ENCODE measurements at places on chromosomes 12 and 14.

DNA sequence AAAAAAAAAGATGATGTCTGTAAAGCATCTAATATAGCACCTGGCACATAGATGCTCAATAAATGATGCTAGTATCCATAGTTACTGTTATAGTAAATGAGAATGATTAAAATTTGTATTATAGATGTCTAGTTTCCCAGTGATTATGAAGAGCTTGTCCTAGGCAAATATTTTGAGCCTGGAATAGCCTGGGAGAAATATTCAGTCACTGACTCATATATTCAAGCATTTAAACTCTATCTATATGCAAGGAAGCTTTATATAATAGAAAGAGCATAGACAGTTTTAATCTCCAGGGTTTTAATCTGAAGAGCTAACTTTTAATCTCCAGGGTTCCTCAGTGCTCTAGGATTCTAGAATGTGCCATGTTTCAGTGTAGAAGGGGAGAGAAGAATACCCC, 91.5 kb upstream of the VASH1 start:
- DNase-seq: peak; percentile 1

GRCh38 chr12:52061470-52062166, 8.2 kb upstream of the ATG101 start:
- DNase-seq: no peak

DNA sequence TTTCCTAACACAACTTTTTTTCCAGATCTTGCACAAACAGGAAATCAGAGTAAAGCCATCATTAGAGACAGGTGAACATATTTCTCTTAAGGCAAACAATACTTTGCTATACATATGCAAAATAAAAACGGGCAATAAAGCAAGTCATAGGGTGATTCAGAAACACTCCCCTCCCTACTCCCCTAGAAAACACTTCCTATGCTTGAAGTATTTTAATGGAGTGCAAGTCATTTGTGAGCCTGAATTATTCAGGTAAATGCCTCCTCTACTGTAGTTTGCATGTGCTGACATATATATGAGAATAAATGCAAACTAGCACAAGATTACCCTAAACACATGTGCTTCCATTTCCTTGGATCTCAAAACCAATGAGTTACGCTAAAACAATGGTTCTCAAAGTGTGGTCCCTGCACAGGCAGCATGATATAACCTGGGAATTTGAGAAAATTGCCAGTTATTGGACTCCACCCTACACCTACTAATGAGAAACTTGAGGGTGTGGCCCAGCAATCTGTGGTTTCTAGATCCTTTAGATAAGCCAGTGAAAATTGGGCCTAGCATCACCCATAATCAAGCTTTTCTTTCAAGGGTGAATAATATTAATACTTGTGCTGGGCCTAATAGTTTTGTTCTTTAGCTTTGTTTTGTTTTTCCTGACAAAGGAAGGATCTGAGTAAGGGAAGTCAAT, 159.7 kb upstream of the BMP4 start:
- no peak for DNase-seq

- DNase-seq: peak; percentile 57
Observed at GRCh38 chr14:86798330-86798729, 1194.7 kb downstream of the GALC start.

DNA sequence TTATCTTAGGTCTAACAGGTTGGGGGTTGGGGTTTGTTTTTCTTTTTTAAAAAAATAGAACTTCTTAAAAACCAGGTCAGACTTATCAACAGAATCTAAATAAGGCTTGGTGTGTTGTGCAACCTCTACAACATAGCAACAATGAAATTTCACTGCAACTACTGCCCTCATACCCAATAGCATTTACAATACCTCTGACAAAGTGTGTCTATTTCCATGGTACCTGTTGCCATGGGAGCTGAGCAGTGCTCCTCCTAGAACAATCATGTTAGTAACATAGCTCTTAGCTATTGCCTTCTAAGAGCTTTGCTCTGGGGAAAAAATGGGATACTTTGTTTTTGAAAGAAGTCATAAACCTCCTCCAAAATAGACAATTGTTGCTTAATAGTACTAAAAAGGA, 103.3 kb upstream of the CCDC175 start:
- DNase-seq: peak; percentile 14

GRCh38 chr12:19039515-19039914, 90.0 kb upstream of the PLEKHA5 start:
- DNase-seq: no peak

DNA sequence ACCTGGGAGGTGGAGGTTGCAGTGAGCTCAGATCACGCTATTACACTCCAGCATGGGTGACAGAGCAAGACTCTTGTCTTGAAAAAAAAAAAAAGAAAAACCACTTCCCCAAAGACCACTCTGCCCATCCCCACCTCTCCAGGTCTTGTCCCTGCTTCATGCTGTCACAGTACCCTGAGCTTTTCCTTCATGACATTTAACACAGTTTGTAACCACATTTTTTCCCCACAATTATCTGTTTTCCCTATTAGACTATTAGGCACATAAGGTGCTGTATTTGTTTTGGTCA, 6.9 kb downstream of the HECTD1 start:
- no peak for DNase-seq

- peak; percentile 72 for DNase-seq
Observed at GRCh38 chr12:121793440-121793837, at the start of gene RHOF. Gene RHOF, minus strand, starts transcription at chr12:121793688. Its CDS starts 55 bp downstream, at chr12:121793633.

- no peak for DNase-seq
Observed at GRCh38 chr14:76007852-76008251, 22.3 kb downstream of the IFT43 start.

GRCh38 chr14:67581643-67582042, 18.4 kb downstream of the PIGH start:
- no peak for DNase-seq

DNA sequence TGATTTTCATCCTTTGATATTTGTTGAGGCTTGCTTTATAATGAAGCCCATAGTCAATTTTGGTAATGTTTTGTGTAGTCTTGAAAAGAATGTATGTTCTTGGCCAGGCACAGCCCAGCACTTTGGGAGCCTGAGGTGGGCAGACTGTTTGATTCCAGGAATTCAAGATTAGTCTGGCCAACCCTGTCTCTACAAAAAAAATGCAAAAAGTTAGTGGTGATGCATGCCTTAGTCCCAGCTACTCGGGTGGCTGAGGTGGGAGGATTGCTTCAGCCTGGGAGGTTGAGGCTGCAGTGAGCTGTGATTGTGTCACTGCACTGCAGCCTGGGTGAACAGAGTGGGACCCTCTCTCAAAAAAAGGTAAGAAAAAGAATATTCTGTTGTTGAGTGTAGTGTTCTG, 10.8 kb downstream of the ETNK1 start:
- DNase-seq: peak; percentile 43

DNA sequence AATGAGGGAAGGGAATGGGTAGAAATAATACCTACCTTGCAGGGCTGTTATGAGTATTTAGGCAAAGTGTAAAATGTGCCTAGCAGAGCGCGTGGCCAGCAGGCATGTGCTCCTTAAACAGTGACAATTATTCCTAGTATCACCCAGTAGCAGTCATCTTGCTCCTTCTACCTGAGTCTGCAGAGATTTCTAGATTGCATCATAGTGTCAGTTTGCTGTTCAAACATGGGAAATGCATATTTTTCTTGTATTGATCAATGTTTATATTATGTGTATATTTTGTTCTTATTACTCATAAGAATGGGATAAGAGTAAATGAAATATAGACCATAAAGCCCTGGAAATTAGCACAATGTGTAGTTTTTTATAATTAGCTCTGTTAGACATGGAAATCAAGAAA, 37.3 kb upstream of the PLEKHG7 start:
- no peak for DNase-seq

DNA sequence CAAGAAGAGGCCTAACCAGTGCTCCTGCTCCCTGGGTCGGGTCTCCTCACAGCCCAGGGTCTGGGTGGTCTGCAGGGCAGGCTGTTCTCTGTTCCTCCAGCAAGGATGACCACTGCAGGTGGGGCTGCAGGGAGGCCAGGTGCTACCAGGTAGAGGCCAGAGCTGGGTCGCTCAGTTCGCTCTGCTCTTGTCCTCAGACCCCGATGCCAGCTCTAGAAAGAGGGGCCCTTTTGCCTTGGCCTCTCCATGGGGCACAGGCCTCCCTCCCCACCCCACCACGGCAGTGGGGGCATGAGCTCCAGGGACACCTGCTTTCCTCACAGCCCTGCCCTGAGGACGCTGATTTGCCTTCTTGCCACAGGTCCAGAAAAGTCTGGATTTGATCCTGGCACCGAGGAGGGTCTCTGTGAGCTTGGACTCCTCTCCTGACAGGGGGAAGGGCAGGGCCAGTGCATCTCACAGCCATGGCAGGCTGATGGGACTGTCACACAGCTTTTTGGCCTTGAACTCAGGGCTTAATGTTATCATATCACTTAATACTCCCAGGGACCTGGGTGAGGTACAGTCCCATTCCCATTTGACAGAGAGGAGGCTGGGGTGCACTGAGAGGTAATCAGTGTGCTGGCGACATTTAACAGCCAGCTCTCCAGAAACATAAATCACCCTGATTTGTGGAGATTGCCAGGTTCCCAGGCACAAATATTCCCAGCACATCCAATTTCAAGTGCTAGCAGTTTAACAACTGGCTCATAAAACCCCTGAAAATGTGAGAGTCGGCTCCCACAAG, 273.0 kb upstream of the SFSWAP start:
- DNase-seq: no peak

DNA sequence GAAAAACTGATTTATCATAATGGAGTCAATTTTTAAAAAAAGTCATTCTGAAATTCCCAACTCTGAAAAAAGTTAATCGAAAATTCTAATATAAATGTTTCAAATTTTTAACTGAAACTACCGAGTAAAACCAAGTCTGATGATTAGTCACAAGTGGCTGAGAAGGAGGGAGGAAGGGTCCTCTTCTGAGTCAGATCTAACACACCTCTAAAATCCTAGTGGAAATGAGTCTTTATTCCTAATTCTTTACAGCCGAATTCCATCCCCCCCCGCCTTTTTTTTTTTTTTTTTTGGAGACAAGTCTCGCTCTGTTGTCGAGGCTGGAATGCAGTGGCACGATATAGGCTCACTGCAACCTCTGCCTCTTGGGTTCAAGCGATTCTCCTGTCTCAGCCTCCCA, 37.9 kb downstream of the RAD9B start:
- no peak for DNase-seq

DNA sequence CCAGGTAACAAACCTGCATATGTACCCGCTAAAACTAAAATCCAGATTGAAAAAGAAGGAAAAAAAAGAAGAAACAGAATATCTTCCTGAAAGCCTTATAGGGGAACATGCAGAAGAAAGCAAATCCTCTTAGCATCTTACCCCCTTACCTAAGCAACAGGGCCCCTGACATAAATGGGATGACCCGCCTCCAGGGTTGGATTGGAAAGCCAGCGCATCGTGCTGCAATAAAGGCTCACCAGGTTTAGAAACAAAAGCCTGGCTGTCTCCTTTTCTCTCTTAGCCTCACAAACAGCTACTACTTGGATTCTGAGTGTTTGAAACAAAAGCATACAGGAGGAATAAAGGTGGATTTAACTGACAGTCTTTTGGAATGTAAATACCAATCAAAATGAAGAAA, 13.8 kb upstream of the ADCK1 start:
- no peak for DNase-seq

GRCh38 chr12:50282721-50283228, 545 bp downstream of the LIMA1 start:
- peak; percentile 43 for DNase-seq

DNA sequence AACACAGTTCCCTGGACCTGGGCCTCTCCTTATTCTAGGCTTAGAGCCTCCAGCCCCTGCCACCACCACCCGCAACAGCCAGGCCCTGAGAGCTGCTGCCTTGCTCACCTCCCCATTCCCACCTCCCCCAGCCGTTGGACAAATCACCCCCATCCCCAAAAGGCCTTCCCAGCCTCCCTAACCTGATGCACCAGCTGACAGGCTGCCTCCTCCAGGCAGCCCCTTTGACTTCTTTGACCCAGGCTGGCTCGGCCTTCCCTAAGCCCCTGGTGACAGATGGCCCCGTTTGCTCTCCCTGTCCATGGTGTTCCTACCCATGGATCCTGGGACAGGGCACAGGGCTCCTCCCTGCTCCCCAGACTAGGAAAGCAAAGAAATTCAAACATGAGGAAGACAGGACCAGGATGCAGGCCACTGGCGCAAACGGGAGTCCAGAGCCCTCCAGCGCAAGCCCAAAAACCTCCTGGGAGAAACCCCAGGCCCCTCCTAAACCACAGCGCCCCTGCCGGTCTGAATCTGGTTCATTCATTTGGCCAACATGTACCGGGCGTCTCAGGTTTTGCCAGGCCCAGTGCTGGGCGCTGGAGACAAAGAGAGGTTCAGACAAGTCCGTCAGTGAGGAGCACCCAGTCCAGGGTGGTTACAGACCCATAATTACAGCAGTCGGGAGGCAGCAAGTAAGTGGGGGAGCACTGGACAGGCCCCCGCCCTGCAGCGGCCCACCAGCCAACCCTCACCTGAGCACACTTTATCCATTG, 2.4 kb downstream of the AKT1 start:
- DNase-seq: no peak

- DNase-seq: no peak
Observed at GRCh38 chr12:93925585-93926205, 222.7 kb upstream of the PLXNC1 start.

DNA sequence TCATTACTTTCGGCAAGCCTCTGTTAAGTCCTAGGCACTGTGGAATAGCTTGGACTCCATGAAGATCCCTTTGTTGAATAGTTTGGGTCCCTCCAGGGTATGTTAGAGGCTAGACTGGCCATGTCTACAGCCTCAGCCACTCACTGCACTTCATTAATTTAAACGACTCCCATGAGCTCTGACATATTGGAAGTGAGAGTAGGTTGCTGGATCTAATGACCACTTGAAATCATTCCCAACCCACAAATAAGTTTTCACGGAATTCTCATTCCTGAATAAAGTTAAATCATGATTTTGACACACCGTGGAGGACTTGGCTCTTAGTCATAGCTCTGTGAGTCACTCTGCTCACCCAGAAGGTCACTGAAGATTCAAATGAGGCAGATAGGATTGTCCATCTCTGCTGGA, 21.4 kb upstream of the APPL2 start:
- peak; percentile 74 for DNase-seq

- DNase-seq: no peak
Observed at GRCh38 chr12:80769553-80770140, 52.9 kb downstream of the MYF5 start.

DNA sequence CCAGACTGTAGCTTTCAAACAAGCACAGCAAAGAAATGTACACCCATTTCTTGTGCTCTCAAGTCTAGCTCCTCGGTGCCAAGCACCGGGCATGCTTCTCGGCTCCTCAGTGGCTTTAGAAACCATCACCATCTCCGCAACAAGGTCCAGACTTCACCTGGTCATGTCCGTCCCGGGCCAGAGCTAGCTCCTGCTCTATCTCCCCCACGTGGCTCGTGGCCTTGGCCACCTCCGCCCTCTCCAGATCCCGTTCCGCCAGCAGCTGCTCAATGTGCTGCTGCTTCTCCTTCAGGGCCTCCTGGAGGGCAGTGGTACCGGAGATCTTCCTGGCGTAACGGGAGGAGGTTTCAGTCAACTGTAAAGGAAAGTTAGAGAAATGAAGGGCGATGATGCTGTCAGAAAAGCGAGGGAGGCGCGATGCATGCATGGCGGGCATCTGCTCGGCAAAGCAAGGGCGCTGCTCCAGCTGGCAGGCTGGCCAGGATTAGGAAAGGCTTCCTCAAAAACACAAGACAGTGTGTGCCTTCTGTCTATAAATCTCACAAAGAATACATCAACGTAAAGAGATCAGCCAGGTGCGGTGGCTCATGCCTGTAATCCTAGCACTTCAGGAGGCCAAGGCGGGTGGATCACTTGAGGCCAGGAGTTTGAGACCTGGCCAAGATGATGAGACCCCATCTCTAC, 67.4 kb downstream of the CLIP1 start:
- DNase-seq: no peak

GRCh38 chr14:39109893-39110715, 4.0 kb upstream of the GEMIN2 start:
- DNase-seq: no peak

GRCh38 chr12:52647601-52648000, 4.4 kb downstream of the KRT2 start:
- DNase-seq: no peak
